Activated T-helper 2 cell treated with anti-CD3 and anti-CD28 coated beads, Interferon-gamma antibody, Interleukin-2, Interleukin-4, amounts not matched to agents 10 μg/mL and 5 μg/mL and 100 μg/mL, durations not matched to agents 14 hours and 24 hours and 36 hours (primary cell): ENCODE measurements at places on chromosomes 5 and 9. TPM values are rescaled to one million over a fixed set of nuclear protein-coding genes. Genes with fewer than 3 reads are reported as not detected.

GRCh38 chr9:134327671-134328231 lies 1.5 kb downstream of the RXRA start:
- DNase-seq = no peak

IL13 gene
- 777 and 830 TPM in 2 replicates for total RNA-seq

BICD2 gene
- 22.8 and 23.6 TPM in 2 replicates for total RNA-seq

CDX1 gene
- total RNA-seq = not detected in 2 replicates

PRR16 gene
- not detected in 2 replicates for total RNA-seq

SLC23A1 gene
- total RNA-seq = 2.1 and 4.2 TPM in 2 replicates

DNA sequence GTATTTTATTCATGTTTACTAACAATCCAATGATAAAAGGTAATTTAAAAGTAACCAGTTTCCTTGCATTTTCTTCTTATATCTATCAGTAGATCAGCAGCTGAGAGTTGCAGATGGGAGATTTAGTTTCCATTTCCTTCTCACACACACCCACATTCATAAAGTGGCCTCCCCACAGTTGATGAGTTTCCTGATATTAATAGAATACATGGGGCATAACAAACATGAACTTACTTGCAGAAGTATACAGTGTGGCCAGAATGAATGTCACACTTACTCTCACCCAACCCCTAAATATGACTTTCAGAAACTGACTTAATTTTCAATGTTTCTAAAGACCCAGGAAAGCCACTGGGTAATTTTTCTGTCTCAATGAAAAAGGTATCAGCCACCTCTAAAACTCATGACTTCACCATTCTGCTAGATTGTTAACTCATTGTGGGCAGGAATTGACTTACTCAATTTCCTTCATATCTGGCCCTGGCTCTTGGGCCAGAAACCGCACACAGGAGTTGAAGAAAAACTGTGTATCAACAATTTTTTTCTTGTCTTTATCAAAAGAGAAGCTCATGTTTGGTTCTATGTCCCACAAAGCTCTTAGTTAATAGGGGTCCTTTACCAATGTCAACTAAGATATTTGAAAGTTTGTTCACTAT lies 63.5 kb upstream of the OSMR start:
- no peak for DNase-seq

GRCh38 chr5:179595916-179596315 lies 27.6 kb downstream of the HNRNPH1 start:
- no peak for DNase-seq

- no peak for DNase-seq
Measured at GRCh38 chr5:43338862-43339261, 25.6 kb upstream of the HMGCS1 start.

SGCD gene
- total RNA-seq = not detected in 2 replicates

PCYOX1L gene
- 16.6 and 17.8 TPM in 2 replicates for total RNA-seq

CCDC112 gene
- 0.32 and 0.34 TPM in 2 replicates for total RNA-seq

BARHL1 gene
- total RNA-seq = not detected in 2 replicates

DNA sequence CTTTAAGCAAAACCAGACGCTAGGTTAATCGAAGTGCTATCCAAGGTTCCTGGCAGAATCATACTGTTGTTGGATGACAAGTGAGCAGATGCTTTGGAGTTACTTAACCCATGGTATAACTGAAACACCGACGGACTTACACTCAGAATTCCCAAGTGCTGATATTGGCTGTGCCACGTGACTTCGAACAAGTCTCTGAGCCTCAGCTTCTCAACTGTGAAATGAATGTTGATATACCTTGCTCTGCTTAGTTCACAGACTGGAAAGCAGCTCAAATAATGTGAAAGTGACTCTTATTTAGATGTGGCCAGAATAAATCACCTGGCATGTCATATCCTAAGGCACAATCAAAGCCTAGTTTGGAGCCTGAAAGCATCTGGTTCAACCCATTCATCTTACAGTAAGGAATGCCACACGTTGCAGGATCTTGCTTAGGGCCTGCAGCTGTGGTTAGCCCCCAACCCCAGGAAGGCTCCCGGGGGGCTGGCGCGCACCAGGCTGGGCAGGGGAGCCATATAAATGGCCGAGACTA lies 759 bp downstream of the GEMIN5 start:
- DNase-seq = no peak

DNA sequence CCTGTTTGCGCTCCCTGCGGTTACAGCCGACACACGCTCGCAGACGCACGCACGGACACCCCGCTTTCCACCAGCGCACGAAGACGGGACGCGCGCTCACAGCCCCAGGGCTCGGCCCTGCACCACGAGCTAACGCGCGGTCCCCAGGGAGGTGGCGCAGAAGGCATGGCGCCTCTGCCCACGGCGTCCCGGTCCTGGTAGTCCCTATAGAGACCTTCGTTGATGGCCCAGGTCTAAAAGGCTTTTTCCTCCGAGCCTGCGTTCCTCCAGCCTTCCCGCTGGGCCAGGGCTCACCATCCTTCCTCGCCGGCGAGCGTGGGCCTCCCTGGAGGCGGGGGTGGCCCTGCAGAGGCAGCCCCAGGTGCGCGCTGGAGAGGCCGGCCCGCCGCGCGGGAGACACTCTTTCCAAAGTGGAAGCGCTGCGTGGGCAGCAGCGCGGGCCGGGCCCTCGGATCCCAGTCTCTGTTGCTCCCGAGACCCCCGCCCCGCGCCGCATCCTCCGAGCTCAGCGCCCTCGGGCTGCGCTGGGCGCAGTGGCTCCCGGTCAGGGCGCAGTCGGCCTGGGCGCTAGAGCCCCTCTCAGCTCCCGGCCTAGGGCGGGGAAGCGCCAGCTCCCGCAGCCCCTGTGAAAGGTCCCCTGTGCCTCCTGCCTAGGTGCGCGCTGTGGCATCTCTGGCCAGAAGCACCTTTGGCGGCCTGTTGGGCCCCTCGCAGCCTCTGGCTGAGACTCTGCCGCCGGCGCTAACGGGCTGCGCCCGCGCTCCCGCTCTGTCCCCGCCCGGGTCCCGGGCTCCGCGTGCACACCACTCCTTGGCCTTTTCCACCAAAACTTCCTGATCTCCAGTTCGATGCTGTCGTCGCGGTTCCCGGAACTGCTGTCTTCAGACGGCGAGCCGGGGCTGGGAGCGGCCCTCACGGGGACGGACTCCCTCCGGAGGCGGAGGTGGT lies 31.9 kb upstream of the FANCC start:
- no peak for DNase-seq

ADGRD2 gene
- total RNA-seq = not detected in 2 replicates

- DNase-seq = no peak
Measured at GRCh38 chr5:172642051-172642409, 967 bp downstream of the NEURL1B start.

DOCK2 gene
- 217 and 246 TPM in 2 replicates for total RNA-seq

ADAMTSL2 gene
- not detected in 2 replicates for total RNA-seq

DNA sequence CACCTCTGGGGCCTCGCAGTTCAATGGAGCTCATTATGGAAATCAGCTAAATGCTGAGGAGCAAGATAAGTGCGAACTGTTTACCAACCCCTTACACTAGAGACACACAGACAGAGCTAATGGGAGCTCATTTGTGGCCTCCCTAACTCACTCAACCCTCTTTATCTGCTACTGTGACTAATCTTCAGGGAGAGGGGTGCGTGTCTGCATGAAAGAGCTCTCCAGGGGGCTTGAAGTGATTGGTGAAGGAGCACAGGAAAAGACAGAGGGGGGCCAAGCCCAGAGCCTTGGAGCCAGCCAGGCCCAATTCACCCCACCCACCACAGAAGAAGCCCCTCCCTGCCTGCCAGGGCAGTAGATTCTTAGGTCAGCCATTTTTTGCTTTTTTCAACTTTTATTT lies 466.8 kb upstream of the BRINP1 start:
- no peak for DNase-seq

DNA sequence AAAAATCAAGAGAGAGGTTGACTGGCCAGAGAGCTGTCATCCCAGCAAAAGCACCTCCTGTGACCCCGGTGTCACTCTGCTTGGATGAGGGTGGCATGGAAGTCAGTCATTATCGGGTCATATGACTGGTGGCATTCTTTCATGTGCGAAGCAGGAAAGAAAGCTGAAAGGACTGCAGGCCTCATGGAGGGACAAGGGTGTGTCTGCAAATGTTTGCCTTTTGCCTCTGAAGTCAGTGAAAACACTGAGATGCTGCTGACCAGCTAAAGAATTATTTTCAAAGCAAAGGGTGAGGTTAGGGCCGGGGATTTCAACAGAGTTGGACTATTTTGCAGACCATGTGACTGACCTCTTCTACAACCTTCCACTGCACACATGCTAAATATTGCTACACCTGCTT lies 298.3 kb downstream of the CSNK1G3 start:
- DNase-seq = no peak

MCTP1 gene
- total RNA-seq = not detected in 2 replicates

FCN2 gene
- total RNA-seq = not detected in 2 replicates

- peak; percentile 11 for DNase-seq
Measured at GRCh38 chr5:100905259-100905914, 2.3 kb upstream of the ST8SIA4 start.

- no peak for DNase-seq
Measured at GRCh38 chr5:12780536-12780935, 876.3 kb upstream of the CTNND2 start.

DNA sequence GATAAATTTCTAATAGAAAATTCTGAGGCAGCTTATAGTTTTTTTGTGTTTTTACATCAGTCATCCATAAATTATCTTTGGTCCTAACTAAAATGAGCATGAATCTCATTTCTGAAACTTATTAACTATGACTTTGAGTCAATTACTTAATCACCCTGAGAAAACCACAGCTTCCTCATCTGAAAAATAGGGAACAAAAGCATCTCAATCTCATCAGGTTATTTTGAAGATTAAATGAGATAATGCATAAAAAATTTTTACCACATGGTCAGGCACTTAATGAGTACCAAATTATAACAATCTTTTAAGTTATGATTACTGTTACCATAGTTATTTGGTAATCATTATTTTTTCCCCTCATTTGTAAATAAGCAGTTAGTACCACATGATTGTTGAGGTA lies 279.1 kb downstream of the MAST4 start:
- no peak for DNase-seq

DNA sequence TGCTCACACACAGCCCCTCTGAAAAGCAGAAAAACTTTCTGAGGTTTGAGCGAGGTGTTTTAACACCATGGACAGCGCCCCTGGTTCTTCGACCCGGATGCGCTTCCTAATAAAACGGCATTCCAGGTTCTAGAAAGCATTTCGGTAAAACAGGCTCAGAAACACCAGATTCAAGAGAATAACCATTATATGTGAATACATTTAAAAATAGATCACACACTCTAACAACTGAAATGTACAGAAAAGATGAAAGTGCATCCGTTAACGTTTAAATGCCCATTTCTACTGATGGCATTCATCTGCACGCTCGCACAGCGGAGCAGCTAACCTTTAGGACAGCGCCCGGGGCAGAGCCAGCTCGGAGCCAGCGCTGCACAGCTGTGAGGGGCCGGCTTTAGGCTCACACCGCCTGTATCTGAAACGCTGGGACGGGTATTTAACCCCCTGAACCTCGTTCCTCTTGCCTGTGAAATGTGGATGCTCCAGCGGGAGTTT lies 26.3 kb upstream of the TENT4A start:
- no peak for DNase-seq

- DNase-seq = no peak
Measured at GRCh38 chr5:104345222-104346016, 782.8 kb upstream of the NUDT12 start.

DNA sequence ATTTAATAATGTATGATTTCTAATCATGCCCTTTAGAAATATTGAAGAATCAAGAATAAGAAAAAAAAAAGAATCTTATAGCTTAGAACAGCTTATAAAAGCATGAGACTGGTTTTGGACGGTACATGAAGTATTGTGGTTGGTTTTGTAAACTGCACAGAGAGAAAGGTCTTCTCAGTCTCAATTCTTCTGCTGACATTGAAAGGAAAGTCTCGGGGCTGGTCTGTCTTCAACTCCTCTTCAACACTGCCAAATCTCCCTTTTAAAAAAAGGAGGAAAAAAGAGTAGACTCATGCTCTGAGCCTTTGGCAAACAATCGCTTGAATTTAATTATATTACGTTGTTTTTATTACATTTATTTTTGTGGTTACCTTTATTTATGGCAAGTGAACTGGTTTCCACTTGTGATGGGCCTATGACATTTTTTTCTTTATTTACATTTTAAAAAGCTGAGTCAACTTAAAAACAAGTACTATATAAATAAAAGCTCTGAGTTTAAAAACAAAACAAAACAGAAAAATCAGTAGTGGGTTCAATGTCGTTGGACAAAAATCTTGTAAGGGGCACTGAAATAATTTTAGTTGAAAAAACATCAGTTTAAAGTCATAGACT lies 32.8 kb upstream of the EBF1 start:
- DNase-seq = no peak

GRCh38 chr9:80797831-80798688 lies 891.3 kb downstream of the TLE1 start:
- no peak for DNase-seq

TAF11L3 gene
- not detected in 2 replicates for total RNA-seq

DNA sequence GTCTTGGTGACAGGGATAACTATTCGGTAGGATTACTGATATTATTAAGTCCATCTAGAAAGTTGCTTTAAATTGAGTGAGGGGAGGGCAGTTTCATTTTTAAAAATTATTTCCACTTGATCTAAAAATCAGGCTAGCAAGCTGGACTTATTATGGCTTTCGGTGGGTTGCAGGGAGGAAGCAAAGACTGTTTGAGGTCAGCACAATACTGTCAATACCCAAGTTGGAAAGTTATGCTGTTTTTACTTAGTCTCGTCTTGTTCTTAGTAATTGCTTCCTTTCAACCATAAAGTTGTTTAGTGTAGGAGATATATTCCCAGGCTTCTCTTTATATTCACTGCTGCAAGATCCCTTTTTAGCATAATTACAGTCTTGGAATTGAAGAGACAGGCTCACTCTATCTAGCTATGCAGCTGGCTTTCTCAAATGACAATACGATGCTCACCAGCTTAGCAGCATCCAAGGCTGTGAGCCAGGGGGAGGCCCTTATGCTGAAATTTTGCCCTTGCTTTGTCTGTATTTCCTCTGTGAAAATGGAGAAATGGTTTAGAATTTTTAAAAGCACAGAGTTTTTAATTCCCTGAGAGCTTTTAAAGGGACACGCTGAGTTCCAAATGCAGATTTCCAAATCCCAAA lies 68.2 kb upstream of the APC start:
- DNase-seq = no peak

DNA sequence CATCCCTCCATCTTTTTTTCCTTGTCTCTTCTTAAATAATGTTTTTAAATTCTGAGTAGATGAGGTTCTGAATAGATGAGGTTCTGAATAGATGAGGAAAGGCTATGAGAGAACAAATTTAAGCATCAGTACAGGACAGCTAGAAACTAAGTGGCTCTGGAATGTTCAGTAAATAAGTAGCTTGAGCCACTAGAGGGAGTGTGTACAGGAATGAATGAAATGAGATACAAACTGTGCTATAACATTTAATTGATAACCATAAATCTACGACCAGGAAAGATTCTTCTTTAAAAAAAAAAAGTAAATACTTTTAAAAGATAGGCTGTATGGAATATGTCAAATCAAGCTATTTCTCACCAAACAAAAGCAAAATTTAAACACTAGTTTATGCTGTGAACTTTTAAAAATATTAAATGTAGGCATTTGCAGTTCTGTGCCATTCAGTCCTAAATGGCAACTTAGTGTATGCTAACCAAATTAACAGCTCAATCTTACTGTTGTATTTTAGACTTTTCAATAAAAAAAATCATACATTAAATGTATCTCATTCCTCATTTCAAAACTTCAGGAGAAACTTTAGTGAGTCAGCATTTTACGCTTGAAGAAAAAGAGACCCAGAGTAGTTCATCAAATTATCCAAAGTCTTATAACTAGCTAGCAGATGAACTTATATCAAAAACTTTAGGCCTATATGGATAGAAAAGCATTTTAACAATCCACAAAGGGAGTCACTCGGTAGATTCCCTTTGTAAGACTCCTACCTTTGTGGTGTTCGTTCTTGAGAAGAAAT lies 70.4 kb upstream of the SNX2 start:
- no peak for DNase-seq
